ENCODE measurements at places on chromosomes 11 and 22.
A peak's percentile ranks its signal among the peaks of the same experiment; 100 is the strongest.

- DNase-seq = no peak
Measured at GRCh38 chr11:110434952-110435779, 5.4 kb downstream of the FDX1 start.

DNA sequence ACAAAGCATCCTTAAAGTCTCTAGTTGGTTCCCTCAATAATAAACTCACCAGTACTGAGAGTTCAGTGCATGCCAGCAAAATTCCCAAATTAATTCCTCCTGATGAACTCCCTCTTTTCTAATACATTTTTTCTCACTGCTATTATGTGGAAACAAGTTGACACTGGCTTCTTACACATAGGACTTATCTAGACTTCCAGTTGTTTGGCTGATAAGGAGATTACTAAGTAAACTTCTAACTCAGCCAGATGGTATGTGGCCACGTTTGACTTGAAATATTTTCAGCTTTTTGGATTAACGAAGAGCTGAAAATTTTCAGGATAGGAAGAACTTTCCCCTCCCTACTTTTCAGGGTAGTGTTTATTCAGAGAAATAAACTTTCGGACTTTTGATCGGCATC is 1154.2 kb upstream of the TENM4 start:
- DNase-seq = no peak

GRCh38 chr11:28697920-28698827 is 590.0 kb downstream of the METTL15 start:
- DNase-seq = peak; percentile 22

GRCh38 chr22:19974268-19974861 is 32.7 kb upstream of the TXNRD2 start:
- no peak for DNase-seq

DNA sequence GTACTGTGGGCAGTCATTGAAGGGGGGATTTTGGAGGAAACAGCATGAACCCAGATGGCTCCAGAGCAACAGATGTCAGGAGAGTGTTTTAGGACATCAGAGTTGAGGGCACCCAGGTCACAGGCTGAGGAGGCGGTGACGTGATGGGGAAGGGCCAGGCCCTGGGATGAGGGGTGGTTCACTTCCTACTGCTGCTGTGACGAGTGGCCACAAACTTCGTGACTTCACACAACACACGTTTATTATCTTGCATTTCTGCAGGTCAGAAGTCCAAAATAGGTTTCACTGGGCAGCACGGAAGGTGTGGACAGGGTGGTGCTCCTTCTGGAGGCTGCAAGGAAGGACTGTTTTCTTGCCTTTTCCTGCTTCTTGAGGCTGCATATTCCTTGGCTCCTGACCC is 77.7 kb upstream of the RAB1B start:
- DNase-seq = no peak

- DNase-seq = peak; percentile 66
Measured at GRCh38 chr22:20237480-20238440, 30.4 kb downstream of the RTN4R start.

- DNase-seq = no peak
Measured at GRCh38 chr11:8831861-8832260, 79.1 kb upstream of the AKIP1 start.

DNA sequence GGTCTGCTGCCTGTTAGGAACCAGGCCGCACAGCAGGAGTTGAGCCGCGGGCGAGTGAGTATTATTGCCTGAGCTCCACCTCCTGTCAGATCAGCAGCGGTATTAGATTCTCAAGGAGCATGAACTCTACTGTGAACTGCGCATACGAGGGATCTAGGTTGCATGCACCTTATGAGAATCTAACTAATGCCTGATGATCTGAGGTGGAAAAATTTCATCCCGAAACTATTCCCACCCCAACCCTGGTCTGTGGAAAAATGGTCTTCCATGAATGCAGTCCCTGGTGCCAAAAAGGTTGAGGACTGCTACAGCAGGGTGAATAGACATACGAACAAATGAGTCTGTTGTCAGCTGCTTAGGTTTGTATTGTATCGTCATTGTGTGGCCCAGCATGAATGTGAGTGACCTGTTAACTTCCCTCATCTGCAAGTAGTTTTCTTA is 29.8 kb downstream of the RNF141 start:
- no peak for DNase-seq

DNA sequence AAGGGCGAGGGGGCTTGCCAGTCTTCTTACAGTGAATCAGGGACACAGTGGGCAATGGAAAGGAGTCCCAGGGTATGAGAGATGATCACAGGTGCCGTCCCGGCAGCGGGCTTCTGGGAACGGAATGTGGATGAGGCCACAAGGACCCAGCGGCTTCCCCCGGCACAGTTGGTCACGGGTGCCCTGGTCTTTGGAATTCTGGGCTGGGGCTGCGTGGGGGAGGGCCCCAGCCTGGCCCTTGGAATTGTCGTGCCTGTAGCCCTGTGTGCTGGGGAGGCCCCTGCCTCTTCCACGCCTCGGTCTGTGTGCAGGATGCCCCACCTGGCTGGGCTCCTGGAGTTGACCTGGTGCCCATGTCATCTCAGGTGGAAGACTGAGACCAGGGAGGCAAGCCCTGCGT is 76.6 kb downstream of the FBLN1 start:
- no peak for DNase-seq

DNA sequence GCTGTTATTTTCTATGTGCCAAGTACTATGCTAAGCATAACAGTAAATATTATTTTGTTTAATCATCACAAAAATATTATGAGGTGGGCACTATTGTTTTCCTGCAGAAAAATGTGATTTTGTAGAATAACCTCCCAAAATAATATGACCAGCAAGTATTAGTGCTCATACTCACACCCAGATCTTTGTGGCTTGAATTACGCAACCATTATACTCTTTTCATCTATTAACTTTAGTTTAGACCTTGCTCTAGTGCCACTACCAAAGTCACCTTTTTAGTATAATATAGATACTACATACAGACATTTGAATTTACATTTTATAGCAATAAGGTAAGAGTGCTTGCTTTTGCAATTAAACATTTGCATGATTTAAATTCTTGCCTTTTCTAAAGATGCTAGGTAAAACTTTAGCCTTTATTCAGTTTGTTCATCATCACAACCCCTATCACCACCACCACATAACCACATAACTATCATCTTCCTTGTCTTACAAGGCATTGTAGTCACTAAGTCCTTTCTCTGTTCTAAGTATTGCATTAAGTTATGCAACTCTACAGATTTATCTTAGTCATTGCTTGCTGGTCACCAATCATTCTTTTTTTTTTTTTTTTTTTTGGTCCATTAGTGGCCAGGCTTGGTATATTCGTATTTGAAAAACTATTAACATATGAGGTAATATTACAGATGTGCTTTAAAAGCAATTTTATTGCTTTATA is 68.4 kb downstream of the GAS2 start:
- no peak for DNase-seq

DNA sequence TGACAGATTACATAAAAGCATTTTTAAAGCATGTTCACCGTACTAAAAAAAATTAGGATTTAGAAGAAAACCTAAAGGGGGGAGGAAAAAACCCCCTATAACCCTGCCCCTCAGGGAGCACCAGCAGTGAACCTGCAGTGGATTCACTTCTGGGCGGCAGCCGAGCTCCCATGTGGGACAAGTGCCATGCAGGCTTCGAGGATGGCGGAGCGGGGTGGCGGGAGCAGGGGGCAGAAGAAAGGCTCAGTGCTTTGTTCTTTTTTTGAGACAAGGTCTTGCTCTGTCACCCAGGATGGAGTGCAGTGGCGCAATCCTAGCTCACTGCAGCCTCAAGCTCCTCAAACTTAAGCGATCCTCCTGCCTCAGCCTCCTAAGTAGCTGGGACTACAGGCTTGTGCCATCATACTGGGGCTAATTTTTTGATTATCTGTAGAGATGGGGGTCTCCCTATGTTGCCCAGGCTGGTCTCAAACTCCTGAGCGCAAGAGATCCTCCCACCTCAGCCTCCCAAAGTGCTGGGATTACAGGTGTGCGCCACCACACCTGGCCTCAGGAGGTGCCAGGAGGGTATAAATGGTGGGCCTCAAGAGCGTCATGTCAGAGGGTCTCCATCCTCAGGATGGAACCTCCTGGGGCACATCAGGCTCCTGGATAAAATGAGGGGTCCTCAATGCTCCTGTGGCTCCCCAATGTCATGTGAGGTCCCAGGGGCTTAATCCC is 34.0 kb downstream of the PPM1F start:
- no peak for DNase-seq

GRCh38 chr22:38735465-38736256 is 20.1 kb downstream of the SUN2 start:
- DNase-seq = no peak

DNA sequence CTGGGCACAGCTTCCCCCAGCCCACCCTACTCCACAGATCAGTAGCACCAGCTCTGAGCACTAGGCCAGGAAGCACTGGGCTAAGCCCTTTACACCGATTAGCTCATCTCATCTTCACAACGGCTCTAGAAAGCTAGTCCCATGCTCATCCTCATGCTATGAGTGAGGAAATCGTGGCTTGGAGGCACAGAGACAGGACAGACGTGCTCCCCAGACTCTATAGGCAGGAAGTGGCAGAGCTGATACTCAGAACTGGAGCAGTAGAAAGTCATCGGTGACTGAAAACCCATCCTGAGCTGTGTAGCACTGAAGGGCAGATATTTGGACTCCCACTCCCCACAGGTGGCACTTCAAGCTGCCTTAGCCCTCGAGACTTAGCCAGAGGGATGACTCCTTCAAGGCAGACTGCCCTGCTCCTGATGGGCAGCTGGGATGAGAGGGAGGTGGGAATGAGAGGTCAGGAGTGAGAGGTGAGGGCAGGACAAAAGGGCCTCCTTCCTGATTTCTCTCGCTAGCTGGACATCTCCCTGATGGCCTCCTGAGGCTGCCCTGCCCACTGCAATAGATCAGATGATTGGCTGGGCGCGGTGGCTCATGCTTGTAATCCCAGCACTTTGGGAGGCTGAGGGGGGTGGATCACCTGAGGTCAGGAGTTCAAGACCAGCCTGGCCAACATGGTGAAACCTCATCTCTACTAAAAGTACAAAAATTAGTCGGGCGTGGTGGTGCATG is 9.7 kb downstream of the CD5 start:
- peak; percentile 54 for DNase-seq

GRCh38 chr11:3840004-3840869 is 522 bp downstream of the RHOG start:
- DNase-seq = peak; percentile 63

DNA sequence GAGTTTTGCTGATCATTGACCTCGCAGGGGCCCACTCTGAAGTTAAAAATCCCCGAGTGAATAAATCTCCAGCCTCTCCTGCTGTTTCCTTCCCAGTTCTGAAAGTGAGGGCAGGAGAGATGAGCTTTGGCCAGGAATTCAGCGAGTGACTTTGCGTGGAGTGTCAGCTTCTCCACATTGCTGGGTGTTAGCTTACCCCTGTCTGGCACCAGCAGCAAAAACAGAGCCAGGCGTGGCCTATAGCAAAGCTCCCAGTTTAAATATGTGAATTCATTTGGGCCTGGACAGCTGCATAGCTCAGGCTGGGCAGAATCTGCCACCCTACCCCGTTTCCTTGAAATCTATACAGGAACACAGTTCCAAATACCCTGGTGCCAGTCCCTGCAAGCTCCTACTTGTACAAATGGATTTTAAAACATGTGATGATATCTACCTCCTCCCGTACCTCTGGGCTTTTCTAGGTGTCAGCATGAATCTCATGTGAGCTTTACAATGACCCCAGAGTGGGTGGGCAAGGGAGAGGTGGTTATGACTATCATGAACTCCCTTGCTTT is 25.6 kb downstream of the TIMP3 start:
- no peak for DNase-seq

GRCh38 chr11:57111619-57112018 is 70.1 kb upstream of the LRRC55 start:
- DNase-seq = no peak

DNA sequence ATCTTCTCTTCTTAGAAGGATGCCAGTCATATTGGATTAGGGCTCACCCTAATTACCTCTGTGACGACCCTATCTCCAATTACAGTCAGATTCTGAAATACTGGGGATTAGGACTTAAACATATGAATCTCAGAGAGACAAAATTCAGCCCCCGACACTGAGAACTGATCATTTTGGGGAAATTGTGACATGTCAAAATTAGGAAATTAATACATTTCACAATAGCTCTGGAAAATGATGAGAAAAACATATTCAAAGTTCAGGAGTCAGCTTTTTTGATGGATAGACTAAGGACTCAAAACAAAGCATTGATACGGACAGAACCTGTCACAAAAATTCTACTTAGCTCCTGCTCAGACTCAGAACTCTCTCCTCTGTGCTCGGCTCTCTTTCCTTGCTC is 40.8 kb downstream of the COMMD9 start:
- DNase-seq = no peak

DNA sequence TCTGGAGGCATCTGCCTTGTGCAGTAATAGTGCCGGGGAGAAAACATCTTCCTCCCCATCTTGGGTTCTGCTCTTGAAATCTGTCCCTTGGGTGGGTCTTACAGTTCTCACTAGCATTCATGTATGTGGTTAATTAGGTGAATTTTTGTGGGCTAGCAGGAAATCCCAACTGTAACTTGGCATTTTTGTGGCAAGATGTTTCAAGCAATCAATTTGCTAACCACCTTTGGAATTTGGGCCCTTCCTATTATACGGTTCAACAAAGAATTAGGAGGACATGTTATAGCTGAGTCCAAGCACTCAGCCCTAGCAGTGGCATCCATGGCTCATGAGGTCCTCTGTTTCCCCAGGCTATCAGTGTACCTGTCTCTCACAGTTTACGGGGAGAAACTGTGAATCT is 89.1 kb upstream of the MTNR1B start:
- DNase-seq = no peak

GRCh38 chr11:8258289-8258688 is 5.4 kb downstream of the LMO1 start:
- DNase-seq = no peak

- DNase-seq = no peak
Measured at GRCh38 chr11:7314811-7315604, 63.3 kb downstream of the SYT9 start.

- DNase-seq = no peak
Measured at GRCh38 chr11:101844608-101845007, 70.2 kb upstream of the CEP126 start.

GRCh38 chr22:22201930-22202343 is 42.6 kb upstream of the VPREB1 start:
- DNase-seq = no peak

DNA sequence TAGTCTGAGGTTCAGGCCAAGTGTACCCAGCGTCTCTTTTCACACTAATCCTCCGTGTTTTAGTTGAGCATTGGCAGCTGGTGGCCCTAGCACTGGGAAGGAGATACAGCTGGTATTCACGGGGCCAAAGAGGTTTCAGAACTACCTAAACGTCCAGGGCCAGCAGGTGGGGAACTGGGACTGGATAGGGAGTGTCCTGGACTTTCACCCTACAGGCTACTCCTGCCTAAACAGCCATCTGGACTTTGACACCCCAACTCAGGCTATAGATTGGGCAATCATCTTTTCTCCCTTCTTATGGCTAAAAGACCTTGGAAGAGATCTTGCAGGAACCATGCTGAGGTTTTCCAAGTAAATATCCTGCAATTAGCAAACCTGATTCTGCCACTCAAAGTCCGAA is 2.8 kb downstream of the SPON1 start:
- no peak for DNase-seq

- no peak for DNase-seq
Measured at GRCh38 chr11:127017482-127017881, 16.9 kb upstream of the KIRREL3 start.

GRCh38 chr11:72591023-72591422 is 83.2 kb downstream of the PDE2A start:
- DNase-seq = no peak

- no peak for DNase-seq
Measured at GRCh38 chr11:128509621-128510389, 77.6 kb downstream of the ETS1 start.

- DNase-seq = no peak
Measured at GRCh38 chr11:130798801-130799200, 117.5 kb downstream of the SNX19 start.

GRCh38 chr11:134545521-134545920 is 133.5 kb upstream of the B3GAT1 start:
- no peak for DNase-seq

All from activated naive CD8-positive, alpha-beta T cell treated with anti-CD3 and anti-CD28 coated beads, Interleukin-2, amount 10 ng/mL, durations not matched to agents 7 days and 5 days (primary cell).